ENCODE measurements at places on chromosomes 16 and 17.
A peak's percentile ranks its signal among the peaks of the same experiment; 100 is the strongest.

DNA sequence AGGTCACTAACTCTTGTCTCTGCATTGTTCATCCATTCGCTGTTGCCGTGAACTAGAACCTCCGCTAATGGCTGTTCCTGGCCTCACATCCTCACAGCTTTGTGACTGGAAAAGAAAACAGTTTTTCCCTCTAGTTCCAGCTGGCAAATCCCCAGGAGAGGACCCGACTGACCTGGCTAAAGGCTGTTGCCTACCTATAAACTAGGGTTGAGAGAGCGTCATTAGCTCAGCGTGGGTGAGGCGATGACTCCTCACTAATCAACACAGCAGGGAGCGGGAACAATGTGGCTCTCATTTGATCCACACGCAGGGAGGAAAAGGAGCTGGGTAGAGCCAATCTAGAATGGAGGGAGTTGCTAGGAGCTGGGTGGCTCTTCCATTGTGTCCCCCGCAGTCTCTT lies 282.1 kb upstream of the IRX5 start:
- no peak for DNase-seq

DNA sequence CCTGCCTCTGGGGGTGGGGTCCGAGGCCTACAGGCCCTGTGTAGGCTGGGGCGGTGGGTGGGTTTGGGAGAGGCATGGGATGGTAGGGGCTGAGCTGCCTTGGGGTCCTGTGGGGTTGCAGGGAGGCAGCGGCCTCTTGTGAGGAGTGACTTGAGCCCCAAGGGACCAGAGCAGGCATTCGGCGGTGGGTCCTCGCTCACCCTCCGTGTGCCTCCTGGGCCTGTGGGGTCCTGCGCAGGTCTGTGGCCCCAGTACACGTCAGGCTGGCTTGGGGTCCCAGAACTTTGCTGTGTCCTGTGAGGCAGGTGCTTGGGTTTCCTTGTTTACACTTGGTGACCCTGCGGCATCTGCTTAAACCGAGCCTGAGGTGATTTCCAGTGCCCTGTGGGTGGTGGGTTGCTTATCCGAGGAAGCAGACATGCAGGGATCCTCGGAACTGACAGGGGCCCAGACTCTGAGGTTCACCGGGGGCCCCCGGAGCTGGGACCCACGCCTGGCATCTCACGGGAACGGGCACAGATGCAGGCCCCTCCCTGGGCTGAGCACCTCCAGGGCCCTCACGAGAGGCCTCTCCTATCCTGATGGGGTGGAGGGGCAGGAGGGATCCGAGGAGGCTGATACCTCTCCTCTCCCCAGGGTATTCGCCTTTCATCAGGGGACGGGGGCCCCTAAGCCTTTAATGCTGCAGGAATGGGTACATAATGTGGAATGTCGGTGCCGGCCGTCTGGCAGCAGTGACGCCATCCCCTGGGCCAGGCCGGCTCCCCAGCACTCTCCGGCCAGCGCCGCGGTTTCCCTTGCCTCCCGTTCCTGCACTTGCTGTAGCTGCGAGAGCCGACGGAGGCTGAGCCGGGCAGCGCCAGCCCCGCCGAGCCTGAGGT lies 7.7 kb downstream of the METRNL start:
- no peak for DNase-seq

DNA sequence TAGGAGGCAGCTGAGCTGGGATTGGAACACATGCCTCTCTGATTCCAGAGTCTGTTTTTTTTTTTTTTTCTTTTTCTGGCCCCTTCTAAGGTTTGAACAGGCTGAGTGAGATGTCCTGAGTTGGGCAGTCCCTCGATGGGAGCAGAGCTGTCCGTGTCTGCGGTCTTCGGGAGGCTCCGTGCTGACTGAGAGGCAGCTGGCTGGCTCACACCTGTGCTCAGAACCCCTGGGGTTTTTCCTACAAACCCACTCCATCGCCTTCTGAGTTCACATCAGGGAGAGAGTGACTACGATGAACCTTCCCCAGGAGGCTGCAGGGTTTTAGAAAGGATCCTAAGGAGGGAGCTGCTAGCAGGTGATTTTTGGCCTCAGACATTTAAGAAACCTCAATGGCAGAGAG lies 92.5 kb downstream of the IRF8 start:
- no peak for DNase-seq

GRCh38 chr17:54861471-54861983 lies 39.1 kb upstream of the TOM1L1 start:
- DNase-seq, result no peak

GRCh38 chr16:85638695-85639409 lies 25.7 kb downstream of the GSE1 start:
- DNase-seq, result no peak

- no peak for DNase-seq
These were observed 1.3 kb downstream of the PFN1 start for GRCh38 chr17:4947010-4947410.

- no peak for DNase-seq
These were observed at the start of gene CLEC10A for GRCh38 chr17:7079581-7080455. Gene CLEC10A (minus strand): TSS chr17:7080251. CDS start chr17:7078812, 1,439 bp downstream.

- DNase-seq, result peak; percentile 48
These were observed 720 bp upstream of the ZPBP2 start for GRCh38 chr17:39867084-39867879.

- no peak for DNase-seq
These were observed 18.6 kb downstream of the GRIN2C start for GRCh38 chr17:74840989-74841666.

GRCh38 chr17:13962716-13963240 lies 106.5 kb upstream of the COX10 start:
- no peak for DNase-seq

GRCh38 chr16:6841392-6841791 lies 491.3 kb upstream of the RBFOX1 start:
- DNase-seq, result no peak
